Ovary (tissue), 10 donors: ENCODE measurements at places on chromosomes 5 and 9. TPM values are rescaled to one million over a fixed set of nuclear protein-coding genes. Genes with fewer than 3 reads are reported as not detected.

The F2R gene
- total RNA-seq: 3.1 TPM

DNA sequence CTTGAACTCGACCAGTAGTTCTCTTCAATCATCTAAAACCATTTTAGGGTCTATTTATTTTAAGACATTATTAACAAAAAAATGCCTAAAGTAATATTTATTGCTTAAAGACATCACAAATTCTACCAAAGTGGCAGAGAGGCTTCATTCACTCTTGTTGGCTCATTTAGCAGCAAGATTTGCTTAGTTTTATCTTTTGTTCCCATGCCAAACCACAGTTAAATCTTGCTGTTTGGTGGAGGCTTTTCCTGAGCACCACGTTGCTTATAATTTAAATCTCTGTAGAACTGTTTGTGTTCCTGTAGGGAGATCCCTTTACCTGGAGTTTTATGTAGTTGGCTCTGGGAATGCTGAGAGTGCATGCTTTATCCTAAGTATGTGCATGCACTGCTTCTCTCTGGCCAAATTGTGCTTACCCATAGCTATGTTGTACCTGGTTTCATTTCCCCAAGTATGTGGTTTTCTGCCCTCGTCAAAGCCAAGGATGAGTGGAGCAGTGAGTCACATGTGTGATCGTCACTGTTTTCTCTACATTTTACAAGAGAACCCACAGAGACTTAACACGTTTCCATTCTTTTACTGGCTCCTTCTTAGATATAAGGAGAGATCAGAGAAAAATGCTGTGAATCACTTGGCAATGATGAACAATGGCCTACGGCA is 42.1 kb upstream of the MAST4 start:
- DNase-seq: no peak

The CCNJL gene
- total RNA-seq: 7.9 TPM

- no peak for DNase-seq
Observed at GRCh38 chr5:97728920-97729319, 545.9 kb upstream of the RIOK2 start.

DNA sequence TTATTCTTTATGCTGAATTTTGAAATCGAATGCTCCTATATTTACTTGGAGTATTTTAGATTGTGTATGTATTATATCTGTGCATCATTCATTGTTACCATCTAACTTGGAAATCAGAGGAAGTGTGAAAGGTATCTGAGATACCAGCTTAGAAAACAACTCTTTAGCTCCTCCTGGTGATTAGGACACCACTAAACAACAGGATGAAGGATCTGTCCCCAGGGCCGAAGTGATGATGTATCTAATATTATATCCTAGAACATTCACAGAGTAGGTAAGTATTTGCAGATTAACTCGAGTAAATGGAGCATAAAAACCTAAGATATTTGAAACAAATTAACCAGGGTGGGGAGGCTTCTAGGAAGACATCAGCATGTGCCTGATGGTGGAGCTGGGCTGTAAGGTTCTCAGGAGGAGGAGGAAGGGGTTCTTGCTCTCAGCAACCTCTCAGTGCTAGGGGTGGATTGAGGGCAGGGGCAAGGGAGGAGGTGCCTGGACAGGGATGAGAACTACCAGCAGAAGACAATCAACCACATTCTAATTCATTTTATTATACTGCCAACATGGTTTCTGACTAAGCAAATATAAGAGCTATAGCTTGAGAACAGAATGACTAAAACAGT is 2.6 kb upstream of the NFIL3 start:
- DNase-seq: no peak

- DNase-seq: no peak
Observed at GRCh38 chr5:135141303-135142268, 107.6 kb upstream of the PITX1 start.

The MYMK gene
- not detected for total RNA-seq

GRCh38 chr5:151139015-151139414 is 18.6 kb downstream of the ANXA6 start:
- DNase-seq: no peak

GRCh38 chr5:137286025-137286610 is 213.0 kb downstream of the SPOCK1 start:
- DNase-seq: no peak

GRCh38 chr9:14293801-14294200 is 20.1 kb downstream of the NFIB start:
- DNase-seq: no peak

DNA sequence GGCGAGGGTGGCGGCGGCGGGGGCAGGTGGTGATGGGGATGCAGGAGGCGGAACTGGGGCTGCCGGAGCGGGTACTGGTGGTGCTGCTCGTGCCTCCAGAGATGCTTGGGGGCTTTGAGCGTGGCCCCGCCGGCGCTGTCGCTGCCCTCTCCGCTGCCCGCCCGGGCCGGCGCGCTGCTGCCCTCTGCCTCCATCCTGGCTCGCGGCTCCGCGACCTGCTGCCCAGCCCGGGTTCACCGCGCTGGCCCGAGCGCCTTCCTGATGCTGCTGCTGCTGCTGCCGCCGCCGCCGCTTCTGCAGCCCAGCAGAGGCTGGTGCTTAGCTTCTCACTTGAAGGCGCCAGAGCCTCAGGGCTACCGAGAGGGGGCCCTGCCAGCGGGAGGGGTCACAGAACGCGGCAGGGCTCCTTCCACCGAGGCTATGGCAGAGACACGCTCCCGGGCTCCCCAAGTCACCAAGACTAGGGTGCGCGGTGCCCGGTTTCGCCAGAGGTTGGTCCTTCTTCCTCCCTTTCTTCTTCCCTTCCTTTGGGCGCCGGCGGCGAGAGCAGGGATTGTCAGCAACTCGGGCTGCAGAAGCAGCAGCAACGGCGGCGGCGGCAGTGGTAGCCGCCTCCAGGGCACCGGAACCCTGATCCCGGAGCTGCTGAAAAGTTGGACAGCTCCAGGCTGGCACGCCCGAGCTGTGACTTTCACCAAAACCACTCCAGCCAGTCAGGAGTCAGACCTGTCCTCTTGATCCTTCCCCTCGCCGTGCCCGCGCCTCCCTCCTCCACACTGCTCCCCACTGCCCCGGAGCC is at the start of gene PDE4D:
PDE4D (minus strand) TSS at position 298 of the 799 bp plus-strand sequence.
- DNase-seq: no peak

DNA sequence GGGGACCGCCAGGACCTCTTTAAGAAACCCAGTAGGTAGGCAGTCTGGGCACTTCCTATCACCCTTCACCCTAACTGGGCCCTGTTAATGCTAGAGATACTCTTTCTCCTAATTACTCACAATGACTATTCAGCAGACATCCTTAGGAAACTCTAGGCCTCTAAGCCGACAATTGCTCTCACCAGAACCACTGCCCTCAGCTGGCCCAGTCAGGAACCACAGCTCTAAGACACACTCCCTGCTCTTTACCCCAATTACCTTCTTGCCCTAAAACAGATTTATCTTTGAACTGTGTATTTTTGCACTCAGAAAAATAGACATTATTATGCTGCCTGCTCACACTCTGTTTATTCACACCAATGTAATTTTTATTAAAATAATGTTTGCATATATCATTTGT is 432.6 kb upstream of the SLC30A5 start:
- no peak for DNase-seq

The GBGT1 gene
- 30.5 TPM for total RNA-seq

The IL7R gene
- 0.73 TPM for total RNA-seq

The PKD2L2 gene
- total RNA-seq: 0.20 TPM

The PCA3 gene
- total RNA-seq: not detected

The SLC38A9 gene
- 14.4 TPM for total RNA-seq

The MOB3B gene
- total RNA-seq: 20.0 TPM

DNA sequence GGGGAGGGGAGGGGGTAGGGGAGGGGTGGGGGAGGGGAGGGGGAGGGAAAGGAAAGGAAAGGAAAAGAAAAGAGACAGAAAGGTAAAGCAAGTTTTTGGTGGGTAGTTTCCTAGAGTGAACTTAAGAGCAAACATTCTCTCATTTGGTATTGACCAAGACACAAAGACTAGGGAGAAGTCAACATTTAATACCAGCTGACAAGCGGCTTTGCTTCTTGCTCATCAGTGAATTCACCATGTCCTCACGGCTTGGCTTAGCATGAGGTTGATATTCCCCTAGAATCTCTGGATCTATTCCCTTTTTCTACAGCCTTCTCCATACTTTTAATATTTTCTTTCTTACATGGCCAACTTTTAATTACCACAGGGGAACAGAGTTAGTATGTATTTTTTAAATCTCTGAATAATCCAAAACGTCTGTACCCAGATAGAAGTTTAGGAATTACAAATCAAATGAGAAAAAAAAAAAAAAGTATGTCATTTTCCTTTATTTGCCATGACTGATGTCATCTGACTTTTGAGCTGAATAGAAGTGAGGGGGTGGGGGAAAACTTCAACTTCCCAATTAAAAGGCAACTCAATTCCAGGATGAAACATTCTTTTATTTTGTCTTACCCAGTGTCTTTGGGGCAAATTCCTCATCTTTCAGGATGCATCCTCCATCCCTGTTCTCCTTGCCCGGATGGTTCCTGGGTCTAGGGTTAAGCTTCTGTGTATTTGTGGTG is 40.1 kb upstream of the GLIS3 start:
- no peak for DNase-seq

GRCh38 chr9:15576350-15577050 is 23.7 kb downstream of the CCDC171 start:
- no peak for DNase-seq

The ALDH1A1 gene
- 186 TPM for total RNA-seq

GRCh38 chr5:16780325-16780724 is 155.8 kb downstream of the MYO10 start:
- DNase-seq: no peak

DNA sequence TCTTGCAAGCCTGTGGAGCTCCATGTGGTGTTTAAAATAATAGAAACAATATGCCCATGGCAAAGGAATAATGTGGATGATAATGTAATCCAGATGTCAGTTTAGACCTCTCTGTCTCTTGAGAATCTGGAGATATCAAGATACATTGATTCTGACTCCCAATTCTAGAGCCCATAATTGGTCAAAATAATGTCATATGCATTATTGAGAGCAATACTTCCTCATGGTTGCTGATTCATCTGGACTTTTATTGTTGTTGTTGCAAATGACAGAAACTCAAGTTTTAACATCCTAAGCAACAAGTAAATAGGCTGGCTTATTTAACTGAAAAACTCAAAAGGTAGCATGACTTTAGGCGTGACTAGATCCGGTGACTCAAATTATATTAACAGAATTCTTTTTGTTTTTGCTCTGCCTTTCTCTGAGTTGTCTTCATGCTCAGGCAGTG is 152.1 kb downstream of the PCSK1 start:
- no peak for DNase-seq
